ENCODE measurements at places on chromosomes 1 and 21.

DNA sequence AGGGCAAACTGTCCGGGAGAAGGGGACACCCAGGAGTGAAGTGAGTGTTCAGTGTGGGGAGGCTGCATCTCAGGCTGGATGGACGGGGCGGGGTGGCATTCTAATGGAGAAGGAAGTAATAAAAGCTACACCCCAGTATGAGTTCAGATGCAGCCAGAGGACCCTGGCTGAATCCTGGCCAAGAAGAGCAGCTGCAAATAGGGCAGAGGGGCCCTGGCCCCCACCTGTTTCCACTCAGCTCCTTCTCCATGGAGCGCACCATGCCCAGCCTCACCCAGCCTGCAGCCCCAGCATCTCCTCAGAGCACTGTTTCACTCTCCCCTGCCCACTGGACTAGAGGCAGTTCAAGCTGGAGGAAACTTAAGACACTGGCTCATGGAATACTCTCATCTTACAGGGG is 46.4 kb downstream of the KCND3 start:
- DNase-seq = no peak

DNA sequence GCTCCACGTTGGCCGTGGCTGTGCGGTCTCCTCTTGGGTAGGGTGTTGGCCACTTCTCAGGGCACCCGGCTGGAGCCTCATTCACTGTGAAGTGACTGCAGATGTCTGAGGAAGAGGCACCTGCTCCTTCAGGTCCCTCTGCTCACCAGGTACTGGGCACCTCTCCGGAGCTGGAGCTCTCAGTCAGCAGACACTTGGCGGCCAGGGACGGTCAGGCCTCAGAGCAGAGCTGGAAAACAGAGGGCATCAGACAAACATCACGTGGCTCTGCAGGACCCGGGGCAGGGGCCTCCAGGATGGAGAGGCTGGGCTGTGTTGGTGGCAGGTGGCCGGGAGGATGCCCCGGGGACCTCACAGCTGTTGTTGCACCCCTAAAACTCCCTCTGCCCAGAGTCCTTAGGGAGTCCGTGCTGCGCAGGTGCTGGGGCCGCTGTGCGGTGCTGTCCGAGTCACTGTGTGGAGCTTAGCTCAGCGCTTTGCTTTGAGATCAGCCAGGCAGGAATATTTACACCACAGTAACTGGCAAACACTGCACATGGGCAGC is 59.7 kb downstream of the SLX9 start:
- DNase-seq = no peak

- DNase-seq = peak; percentile 7
These were observed 221.0 kb upstream of the CSF3R start for GRCh38 chr1:36703526-36704208.

GRCh38 chr1:205448540-205449253 is 7.1 kb downstream of the BLACAT1 start:
- DNase-seq = no peak

GRCh38 chr1:11187931-11188330 is 1.2 kb upstream of the ANGPTL7 start:
- DNase-seq = no peak

DNA sequence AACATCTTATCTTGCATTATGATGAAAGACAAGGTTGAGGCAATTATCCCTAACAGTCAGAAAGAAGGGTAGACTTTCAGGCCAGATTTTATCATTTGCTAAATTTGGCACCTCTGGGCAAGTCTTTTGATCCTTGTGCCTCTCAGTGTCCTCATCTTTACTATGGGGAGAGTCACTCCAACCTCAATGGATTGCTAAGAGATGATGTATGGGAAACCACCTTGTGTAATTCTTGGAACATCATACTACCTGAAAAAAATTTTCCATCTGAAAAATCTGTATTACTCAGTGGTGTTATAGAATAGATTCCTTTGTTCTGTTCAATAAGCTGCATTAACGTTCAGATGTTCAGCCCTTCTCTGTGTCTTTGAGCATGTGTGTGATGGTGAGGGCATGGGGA is 230.7 kb downstream of the TGFB2 start:
- no peak for DNase-seq

DNA sequence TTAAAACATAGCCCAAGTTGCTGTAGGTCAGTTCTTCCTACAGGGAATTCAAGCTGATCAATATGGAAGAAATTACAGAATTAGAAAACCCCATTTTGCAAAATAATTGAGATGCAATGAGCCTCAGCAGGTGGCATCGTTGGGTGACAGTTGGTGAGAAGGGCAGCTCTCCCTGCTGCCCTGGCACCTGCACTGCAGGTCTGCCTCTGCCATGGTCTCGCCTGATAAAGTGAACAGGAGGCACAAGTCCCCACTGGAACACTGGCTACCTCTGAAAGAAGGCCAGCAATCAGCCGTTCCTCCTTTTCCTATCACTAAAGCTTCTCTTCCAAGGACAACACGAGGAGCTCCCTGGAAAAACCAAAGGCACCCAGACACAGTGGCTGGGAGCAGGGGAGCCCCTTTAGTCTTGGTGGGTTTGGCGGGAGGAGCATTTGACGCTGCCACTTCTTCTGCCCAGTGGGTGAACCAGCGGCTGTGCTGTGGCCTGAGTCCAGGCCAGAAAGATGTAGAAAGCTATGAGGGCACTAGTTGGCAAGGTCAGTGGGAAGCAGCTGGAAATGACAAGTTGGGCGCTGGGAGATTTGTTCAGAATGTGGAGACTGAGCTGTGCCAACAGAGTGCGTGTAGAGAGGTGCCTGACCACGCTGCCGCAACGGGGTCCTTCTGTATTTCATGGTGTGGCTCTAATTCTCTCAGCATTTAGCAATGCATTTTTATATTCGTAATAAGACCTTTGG is 93.1 kb downstream of the RIPK4 start:
- no peak for DNase-seq

GRCh38 chr1:198096390-198096789 is 60.4 kb upstream of the NEK7 start:
- no peak for DNase-seq

- no peak for DNase-seq
These were observed 66.6 kb downstream of the TRIM11 start for GRCh38 chr1:228339766-228340685.

GRCh38 chr1:65949230-65949626 is 156.5 kb downstream of the PDE4B start:
- no peak for DNase-seq

- DNase-seq = no peak
These were observed 8.1 kb downstream of the ARF1 start for GRCh38 chr1:228090613-228091081.

DNA sequence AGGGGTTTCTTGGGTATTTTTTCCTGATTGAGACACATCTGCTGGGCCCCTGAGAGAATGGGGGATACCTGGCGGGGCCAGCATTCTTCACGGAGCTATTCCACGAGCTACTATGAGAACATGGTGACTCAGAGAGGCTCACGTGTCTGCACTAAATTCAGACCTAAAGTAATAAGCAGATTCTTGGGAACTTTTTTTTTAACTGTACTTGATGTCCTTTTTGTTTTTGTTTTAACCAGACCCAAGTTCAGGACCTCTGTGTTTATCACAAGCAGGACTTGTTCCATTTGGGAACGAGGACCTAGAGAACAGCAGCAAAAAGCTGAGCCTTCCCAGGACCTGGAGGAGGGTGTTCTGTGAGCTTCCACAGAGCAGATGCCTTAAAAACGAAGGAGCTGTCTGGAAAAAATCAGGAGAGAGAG is 44.0 kb downstream of the EVA1C start:
- no peak for DNase-seq

DNA sequence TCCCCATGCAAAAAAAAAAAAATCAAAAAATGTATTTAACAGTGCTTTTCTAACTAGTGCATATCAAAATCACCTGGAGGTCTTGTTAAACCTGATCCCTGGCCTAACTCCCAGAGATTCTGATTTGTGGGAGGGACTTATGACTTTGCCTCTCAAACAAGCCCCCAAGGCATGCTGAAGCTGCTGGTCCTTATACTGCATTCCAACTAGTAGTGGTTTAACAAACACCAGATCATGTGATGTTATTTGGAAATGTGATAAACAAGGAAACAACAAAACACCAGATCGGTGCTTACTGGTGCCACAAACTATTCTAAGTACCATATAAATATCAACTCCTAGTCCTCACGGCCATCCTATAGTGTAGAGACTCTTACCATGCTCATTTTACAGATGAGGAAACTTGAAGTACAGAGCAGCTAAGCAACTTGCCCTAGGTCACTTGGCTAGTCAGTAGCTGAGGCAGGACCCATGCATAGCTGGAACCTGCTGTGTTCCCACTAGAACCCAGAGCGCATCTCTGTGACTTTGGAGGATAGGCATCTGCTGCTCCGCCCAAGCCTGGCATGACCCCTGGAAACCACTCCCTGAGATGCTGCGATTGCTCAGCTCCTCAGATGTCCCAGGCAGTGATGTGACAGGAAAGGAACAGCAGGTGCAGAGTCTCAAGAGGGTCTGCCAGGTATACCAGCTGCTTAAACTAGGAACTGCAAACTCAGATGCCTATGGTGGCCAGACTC is 38.1 kb downstream of the SOX13 start:
- no peak for DNase-seq

GRCh38 chr1:12486401-12487005 is 131.5 kb downstream of the DHRS3 start:
- no peak for DNase-seq

- DNase-seq = no peak
These were observed 10.4 kb upstream of the ZNF669 start for GRCh38 chr1:247114351-247115140.

DNA sequence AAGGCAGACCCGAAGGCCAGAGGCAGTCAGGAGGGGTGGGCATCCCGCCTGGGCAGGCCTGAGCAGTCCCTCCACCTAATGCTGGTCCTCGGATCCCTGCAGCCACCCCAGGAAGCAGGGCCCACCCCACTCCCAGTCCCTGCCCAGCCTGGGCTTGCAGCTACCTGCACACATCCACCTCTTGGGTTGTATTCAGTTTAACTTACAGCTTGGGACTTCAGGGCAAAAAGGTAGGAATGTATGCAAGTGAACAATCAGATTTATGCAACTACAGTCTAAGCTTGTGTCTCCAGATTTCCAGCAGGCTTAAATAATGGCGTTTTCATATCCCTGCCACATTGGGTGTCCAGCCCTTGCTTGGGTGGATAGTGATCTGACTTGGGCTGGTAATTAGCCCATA is 17.4 kb downstream of the LDLRAP1 start:
- no peak for DNase-seq

DNA sequence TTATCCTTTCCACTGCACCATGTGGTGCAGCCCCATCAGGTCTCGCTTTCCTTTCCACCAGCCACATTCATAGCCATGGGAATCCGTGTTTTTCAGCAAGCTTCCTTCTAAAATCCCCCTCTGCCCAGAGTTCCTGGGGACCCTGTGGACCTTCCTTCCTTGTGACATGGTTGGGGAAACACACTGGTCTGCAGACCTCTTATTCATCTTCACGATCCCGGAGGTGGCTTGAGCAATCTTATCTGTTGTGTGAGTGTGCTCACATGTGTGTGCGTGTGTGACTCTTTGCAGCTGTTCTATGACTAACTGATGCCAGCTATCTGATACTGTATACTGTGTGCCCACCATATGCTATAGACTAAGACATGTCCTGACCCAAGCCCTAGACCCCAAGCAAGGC is 15.6 kb upstream of the IL10 start:
- no peak for DNase-seq

DNA sequence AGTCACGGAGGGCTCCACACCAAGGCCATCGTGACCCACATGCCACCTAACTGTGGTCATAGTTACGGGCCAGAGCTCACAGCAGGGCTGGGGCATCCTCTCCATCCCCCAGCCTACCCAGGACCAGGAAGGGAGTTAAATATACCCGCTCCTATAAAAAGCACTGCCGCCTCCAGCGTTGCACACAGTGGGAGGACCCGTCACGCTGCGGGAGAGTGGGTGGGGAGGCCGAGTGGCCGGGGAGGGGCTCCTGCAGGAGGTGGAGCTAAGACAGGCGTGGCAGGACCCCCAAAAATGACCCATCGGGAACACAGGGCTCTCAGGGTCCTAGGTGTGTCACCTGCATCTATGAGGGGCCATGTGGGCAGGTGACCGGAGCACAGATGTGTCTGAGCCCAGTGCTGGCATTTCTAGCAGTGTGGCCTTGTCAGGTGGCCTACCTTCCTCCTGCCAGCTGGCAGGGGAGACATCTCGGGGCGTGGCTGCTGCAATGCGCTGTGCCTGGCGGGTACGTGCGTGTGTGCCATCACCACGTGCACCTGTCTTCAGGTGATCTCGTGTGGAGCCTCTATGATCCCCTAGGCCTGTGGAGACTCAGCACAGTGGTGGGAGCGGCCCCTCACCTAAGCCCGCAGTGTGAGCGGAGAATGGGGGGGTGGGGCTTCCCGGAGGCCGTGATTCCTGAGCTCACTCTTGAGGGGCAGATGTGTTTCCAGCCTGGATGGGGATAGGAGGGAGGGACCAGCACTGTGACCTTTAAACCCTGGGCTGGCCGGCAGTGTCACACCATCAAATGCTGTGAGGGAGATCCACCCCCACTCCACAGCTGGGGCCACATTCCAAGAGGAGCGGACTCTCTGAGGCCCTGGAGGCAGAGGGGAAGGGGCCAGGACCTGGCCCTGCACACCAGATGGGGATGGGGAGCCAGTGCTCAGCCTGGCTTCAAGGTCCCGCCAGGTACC is 17.7 kb downstream of the AGRN start:
- no peak for DNase-seq

DNA sequence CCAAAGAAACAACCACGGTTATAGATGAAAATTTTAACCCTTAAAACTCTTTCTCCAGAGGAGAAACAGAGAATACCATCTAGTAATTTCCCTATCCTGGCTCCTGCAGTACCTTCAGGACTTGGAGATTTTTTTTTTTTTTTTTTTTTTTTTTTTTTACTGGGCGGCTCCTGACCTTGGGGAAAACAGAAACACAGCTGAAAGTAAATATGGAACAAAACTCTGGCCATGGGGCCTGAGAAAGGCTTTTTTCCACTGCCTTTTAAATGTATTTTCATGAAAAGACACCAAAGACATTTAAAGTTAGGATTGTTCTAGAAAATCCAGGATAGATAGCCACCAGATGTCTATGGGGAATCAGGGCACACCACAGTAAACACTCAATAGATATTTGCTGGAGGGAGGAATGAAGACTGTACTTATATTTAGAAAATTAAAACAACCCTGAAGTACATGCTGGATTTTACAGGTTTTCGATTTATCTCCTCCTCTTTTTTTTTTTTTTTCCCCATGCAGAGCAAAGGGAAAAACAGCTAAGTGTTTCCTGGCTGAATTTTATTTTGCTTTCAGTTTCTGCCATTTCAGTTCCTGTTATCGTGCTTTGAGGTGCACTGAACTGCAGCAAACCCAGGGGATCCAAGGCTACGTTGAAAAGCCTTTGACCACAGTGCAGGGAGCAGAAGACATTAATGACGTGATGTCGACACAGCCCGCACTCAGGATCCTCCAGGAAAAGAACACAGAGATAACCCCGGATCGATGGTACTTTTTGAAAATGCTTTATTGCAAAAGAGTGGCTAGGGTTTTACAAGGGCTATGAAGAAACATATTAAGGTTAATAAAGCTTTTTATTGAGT is 35.7 kb upstream of the CNN3 start:
- no peak for DNase-seq

DNA sequence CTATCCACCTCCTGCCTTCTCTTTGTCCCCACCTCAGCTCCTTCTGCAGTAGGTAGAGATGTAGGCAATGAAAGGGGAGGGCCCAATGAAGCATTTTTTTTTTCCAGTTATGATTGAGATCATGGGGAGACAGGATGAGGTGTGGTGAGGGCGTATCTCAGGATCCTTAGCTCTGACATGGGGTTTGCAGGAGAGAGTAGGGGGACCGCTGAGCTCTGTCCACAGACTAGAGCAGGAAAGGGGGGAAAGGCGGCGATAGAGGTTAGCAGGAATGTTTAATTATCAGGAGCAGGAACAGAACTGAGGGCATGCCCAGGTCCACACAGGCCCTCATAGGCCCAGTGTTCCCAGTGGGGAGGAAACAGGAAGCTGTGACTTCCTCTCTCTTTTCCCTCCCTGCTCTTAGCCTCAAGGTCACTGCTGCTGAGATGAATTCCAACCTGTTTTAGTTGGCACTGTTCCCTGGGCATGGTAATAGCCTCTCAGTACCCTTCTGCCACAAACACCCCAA is 901 bp upstream of the RXFP4 start:
- no peak for DNase-seq

Measured in stimulated activated CD8-positive, alpha-beta memory T cell treated with anti-CD3 and anti-CD28 coated beads, Interleukin-15, amount 100 ng/mL, for 4 hours (primary cell).